T-helper 2 cell treated with Interferon-gamma antibody and Interleukin-4, amounts not matched to agents 100 ng/mL and 5 ng/mL, for 36 hours (primary cell): ENCODE measurements at places on chromosomes 11 and 22. TPM values are rescaled to one million over a fixed set of nuclear protein-coding genes. Genes with fewer than 3 reads are reported as not detected.

Gene TRIM29
- not detected in 2 replicates for total RNA-seq

Gene P2RY2
- total RNA-seq = 0.07 TPM in 1 of 2 replicates, not detected in the other

Gene MS4A6E
- not detected in 2 replicates for total RNA-seq

Gene DLG2
- total RNA-seq = 0.61 and 1.0 TPM in 2 replicates

Gene DMC1
- 12.5 and 13.0 TPM in 2 replicates for total RNA-seq

Gene SUSD2
- total RNA-seq = 0.59 and 0.89 TPM in 2 replicates

Gene SPON1
- total RNA-seq = 1.1 and 1.3 TPM in 2 replicates

Gene OR1S2
- not detected in 2 replicates for total RNA-seq

Gene BTBD18
- total RNA-seq = not detected in 2 replicates
